ENCODE measurements at places on chromosomes 4 and X.

GRCh38 chr4:53234111-53234510 is 131.8 kb downstream of the SCFD2 start:
- no peak for DNase-seq
- H3K4me1 ChIP-seq = no peaks in the 10 kb centered on the region
- H3K27me3 ChIP-seq = no peaks in the 10 kb centered on the region
- no peaks in the 10 kb centered on the region for H3K36me3 ChIP-seq
- no peak overlapping the region for H3K27ac ChIP-seq

DNA sequence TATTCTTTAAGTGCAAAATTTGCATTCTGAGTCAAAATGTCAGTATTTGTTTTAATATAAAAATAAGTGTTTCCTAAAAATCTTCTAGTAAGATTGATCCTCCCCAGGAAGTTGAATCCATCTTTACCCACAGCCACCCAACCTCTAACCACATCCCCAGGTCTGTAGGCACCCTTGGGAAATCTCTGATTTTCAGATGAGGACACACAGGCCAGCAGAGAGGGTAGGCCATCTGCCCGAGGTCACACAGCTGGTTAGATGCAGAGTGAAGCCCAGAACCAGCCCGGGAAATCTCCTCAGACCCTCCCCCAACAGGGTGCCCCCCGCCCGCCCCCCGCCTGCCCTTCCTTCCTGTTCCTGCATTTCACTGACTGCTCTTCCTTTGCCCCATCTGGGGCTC is 277.5 kb downstream of the FBXW7 start:
- no peaks in the 10 kb centered on the region for H3K27me3 ChIP-seq
- no peak overlapping the region for H3K4me3 ChIP-seq
- DNase-seq = no peak

DNA sequence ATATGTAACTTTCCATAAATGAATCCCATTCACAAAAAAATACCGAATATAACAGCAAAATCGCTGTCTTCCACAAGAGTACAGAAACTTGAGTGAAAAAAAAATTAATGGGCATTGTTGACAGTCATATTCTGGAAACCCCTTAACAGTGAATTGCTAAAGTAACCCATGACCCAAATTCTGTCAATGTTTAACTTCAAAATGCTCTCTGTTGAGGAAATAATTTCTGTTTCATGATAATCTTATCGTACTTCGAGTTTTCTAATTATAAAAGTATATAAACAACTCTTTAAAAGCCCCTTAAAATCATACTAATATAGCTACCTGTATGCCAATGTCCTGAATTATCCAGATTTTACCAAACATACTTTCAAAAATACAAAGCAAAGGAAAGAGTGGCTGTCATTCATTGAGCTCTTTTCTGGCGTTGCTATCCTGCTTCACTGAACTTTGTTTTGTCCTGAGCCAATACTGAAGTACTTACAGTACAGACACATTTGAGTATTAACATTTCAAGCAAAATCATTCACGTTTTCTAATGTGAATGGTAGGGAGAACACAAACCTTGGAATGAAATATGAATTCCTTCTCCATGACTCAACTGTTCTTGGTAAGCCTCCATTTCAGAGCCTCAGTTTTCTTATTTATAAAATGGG is 2.4 kb downstream of the XAGE3 start:
- H3K4me1 ChIP-seq = no peaks in the 10 kb centered on the region
- no peak overlapping the region for H3K27ac ChIP-seq
- no peaks in the 10 kb centered on the region for H3K36me3 ChIP-seq

DNA sequence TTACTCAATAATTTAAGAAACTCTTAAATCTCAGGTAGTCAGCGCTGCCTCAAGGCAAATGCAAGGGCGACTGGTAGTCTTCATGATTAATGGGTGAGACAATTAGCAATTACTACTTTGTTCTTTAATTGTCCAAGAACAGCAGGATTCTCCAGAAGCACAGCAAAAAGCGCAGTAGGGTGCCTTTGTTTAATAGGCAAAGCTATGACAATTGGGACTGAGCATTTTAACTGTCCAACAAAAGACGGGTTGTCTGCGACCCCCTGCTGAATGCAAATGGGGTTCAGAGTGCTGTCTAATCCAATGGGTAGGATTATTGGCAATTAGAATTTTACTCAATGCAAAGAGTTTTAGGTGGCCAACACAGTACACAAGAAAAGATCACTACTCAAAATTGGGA is 286.1 kb downstream of the CHIC1 start:
- no peaks in the 10 kb centered on the region for H3K36me3 ChIP-seq
- DNase-seq = no peak
- H3K27me3 ChIP-seq = no peaks in the 10 kb centered on the region
- peak overlapping the region; percentile 50 for H3K4me3 ChIP-seq

DNA sequence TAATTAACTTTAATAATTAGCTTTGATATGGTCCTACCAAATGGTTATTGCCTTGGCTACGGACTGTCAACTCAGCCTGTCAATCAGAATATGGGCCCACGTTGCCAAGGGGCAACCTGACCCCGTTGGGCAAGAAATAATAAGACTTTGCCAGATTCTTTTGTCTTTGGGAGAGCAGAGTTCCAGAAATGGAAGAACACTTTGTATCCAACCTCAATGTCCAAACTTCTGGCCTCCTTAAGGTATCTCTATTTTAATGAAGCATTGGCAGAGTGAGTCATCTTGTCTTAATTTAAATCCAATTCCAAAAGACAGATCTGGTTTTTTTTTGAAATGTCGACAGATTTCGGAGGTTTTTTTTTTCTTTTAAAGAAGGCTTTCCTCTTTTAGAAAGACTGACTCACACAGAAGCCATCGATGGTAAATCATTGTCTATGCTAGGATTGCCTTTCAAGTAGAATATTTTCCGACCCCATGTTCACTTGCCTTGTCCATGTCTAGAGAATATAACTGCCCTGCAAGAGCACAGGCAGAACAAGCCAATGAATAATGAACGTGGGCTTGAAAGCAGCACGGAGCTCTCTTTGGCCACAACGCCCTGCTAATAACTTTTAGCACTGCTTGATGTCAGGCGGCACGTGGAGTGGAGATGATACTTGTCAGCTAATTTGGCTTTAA is 190.3 kb upstream of the GATB start:
- H3K4me1 ChIP-seq = no peaks in the 10 kb centered on the region
- no peak for DNase-seq
- no peak overlapping the region for H3K27ac ChIP-seq
- H3K4me3 ChIP-seq = no peak overlapping the region
- no peaks in the 10 kb centered on the region for H3K36me3 ChIP-seq

DNA sequence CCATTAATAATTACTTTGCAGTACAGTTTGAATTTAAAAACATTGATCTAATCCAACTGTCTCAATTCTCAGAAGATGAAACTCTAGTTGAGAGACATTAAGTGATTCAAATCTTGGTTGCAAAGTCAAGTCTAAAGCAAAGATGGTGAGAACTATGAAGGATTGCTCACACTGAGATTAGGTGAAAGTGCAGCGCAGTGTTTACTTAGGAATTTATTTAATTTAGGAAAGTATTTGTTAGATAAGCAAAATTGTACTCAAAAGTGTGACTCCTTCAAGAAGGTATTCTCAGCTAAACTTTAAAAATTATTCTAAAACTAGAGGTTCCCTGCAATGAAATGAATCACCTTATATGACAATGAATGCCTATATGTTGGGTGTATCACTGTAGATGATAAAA is 454.9 kb downstream of the PDGFC start:
- no peaks in the 10 kb centered on the region for H3K27me3 ChIP-seq
- no peaks in the 10 kb centered on the region for H3K4me1 ChIP-seq
- DNase-seq = no peak

GRCh38 chrX:29471829-29472228 is 743.5 kb upstream of the MAGEB2 start:
- H3K36me3 ChIP-seq = no peaks in the 10 kb centered on the region
- H3K4me3 ChIP-seq = no peak overlapping the region
- H3K4me1 ChIP-seq = no peaks in the 10 kb centered on the region

GRCh38 chr4:11019451-11020240 is 335.1 kb upstream of the CLNK start:
- no peaks in the 10 kb centered on the region for H3K36me3 ChIP-seq
- no peak for DNase-seq
- no peaks in the 10 kb centered on the region for H3K27me3 ChIP-seq

- H3K36me3 ChIP-seq = no peaks in the 10 kb centered on the region
- H3K4me1 ChIP-seq = no peaks in the 10 kb centered on the region
- no peaks in the 10 kb centered on the region for H3K27me3 ChIP-seq
- H3K27ac ChIP-seq = no peak overlapping the region
- no peak overlapping the region for H3K4me3 ChIP-seq
These were observed 12.1 kb upstream of the TENM3 start for GRCh38 chr4:182231080-182231479.

GRCh38 chr4:12399781-12400180 is 971.1 kb upstream of the HS3ST1 start:
- no peak overlapping the region for H3K4me3 ChIP-seq
- no peak overlapping the region for H3K27ac ChIP-seq

GRCh38 chr4:66187175-66187720 is 517.0 kb upstream of the EPHA5 start:
- no peak overlapping the region for H3K4me3 ChIP-seq
- no peaks in the 10 kb centered on the region for H3K36me3 ChIP-seq
- DNase-seq = no peak
- H3K4me1 ChIP-seq = no peaks in the 10 kb centered on the region

- H3K27ac ChIP-seq = no peak overlapping the region
- no peaks in the 10 kb centered on the region for H3K4me1 ChIP-seq
- H3K36me3 ChIP-seq = no peaks in the 10 kb centered on the region
- H3K4me3 ChIP-seq = no peak overlapping the region
These were observed 184.1 kb downstream of the CBR4 start for GRCh38 chr4:168825975-168826374.

Measured in MM.1S (cell line).